ENCODE measurements at places on chromosomes 12 and 14. TPM values are rescaled to one million over a fixed set of nuclear protein-coding genes. Genes with fewer than 3 reads are reported as not detected.

DNA sequence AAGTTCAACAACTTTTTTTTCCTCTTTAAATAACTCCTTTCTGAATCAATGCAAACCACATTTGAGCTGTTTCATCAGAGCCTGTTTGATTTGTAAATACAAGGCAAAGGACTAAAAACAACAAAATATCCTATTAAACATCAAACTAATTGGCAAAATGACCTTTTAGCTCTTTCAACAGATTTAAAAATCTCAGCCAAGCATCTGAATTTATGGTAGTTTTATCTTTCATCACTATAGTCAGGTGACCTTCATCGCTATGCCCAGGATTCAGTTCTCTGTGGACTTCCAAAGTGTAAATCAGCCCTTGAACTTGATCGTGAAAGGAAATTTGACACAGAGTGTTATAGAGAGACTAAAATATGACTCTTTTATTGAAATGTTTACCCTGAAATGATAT, 1554.5 kb upstream of the FLRT2 start:
- DNase-seq: no peak

DNA sequence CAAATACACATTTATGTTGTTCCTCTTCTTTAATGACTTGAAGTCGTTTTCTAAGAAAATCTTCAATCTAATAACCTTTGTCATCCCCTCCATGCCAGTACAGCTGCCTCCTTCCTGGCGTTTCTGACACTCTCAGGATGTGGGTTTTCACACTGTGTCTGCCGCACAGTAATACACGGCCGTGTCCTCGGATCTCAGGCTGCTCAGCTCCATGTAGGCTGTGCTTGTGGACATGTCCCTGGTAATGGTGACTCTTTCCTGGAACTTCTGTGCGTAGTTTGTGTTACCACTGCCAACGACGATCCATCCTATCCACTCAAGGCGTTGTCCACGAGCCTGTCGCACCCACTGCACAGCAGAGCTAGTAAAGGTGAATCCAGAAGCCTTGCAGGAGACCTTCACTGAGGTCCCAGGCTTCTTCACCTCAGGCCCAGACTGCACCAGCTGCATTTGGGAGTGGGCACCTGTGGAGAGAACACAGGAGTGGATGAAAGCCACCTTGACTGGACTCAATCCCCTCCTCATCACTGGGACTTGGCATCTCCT, 1095.9 kb downstream of the TMEM121 start:
- no peak for DNase-seq

DNA sequence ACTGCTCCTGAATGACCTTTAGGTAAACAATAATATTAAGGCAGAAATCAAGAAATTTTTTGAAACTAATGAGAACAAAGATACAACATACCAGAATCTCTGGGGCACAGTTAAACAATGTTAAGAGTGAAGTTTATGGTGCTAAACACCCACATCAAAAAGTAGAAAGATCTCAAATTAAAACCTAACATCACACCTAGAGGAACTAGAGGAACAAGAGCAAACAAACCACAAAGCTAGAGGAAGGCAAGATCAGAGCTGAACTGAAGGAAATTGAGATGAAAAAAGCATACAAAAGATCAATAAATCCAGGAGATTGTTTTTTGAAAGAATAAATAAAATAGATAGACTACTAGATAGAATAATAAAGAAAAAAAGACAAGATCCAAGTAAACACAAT, 7.2 kb downstream of the OR8S1 start:
- no peak for DNase-seq

The GPD1 gene
- total RNA-seq: not detected

- no peak for DNase-seq
These were observed 231.3 kb downstream of the SSPN start for GRCh38 chr12:26426652-26427051.

The LMNTD1 gene
- 0.19 TPM for total RNA-seq
